NCI-H2227 treated with DMSO at 0.1 percent for 48 hours (cell line): ENCODE measurements at places on chromosomes 2 and 18.

DNA sequence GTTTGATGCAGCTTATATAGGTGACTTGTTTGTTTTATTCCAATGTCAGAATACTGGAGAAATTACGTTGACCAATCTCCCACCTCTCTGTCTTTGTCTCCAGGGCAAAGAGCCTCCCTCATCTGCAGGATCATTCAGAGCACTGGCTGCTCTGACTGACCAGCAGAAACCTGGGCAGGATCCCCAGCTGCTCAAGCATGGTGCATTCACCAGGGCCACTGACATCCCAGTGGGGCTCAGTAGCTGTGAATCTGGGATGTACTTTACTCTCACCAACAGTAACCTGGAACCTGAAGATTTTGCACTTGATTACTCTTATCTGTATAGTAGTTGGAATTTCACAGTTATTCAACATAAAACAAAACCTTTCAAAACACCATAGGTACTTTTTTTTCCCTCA is 235.9 kb downstream of the ANKRD36 start:
- DNase-seq = no peak

DNA sequence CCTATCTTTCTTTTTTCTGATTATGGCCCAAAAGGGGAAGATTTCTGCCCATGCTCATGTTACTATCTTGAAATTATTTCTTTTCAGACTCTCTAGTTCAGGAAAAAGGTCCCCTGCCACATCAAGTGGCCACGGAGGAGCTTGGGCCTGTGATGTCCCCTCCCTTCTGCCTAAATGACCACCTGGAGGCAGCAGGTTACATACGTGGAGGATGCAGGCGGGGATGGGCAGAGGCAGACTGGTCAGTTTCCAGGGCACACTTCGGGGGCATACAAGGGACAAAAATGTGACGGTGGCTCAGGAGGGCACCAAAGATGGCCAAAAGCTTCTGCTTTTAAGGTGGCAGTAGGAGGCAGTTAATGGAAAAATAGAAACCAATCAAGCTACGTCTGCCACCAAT is 30.7 kb upstream of the STEAP3 start:
- DNase-seq = no peak

DNA sequence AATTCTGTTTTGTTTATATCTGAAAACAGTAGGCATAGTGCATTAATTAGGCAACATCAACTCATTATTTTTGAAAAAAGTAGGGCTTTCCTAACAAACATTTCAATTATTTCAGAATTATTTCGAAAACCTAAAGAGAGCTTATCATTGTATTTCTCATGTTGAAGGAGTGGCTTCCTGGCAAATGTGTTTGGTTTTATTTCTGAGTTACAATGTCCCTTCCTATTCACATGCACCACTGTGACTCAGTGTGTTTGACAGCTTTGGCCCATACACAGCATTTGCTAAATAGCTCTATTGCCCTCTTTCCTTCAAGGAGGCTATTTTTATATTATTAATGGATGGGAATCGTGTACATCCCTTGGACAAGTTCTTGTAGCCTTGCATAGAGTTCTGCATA is 205.9 kb downstream of the PTGR3 start:
- no peak for DNase-seq

DNA sequence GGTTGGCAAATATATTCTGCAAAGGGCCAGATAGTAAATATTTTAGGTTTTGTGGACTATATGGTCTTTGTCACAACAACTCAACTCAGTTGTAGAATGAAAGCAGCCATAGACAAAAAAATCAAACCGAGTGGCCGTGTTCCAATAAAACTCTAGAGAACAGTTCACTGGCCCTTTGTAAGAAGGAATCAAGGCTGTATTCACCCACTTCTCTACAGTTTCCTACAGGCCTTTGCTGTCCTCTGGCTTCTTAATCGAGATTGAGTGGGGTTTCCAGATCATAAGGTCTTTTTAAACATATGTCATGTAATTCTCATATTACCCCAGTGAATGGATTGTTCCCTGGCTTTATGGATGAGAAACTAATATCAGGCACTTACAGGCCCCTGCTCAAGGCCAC is 448.9 kb upstream of the ETAA1 start:
- DNase-seq = no peak

GRCh38 chr18:31931163-31931885 is 11.6 kb downstream of the TRAPPC8 start:
- DNase-seq = no peak

GRCh38 chr2:179550214-179550613 is 285.6 kb upstream of the SESTD1 start:
- DNase-seq = no peak

GRCh38 chr2:42978887-42979415 is 186.6 kb upstream of the HAAO start:
- no peak for DNase-seq

GRCh38 chr2:144703852-144704708 is 184.2 kb upstream of the ZEB2 start:
- DNase-seq = no peak

GRCh38 chr2:25548601-25549000 is 124.8 kb downstream of the DTNB start:
- peak; percentile 33 for DNase-seq

- DNase-seq = no peak
Measured at GRCh38 chr2:28209261-28209691, 183.4 kb upstream of the FOSL2 start.

GRCh38 chr2:60336442-60337141 is 216.9 kb downstream of the BCL11A start:
- no peak for DNase-seq

DNA sequence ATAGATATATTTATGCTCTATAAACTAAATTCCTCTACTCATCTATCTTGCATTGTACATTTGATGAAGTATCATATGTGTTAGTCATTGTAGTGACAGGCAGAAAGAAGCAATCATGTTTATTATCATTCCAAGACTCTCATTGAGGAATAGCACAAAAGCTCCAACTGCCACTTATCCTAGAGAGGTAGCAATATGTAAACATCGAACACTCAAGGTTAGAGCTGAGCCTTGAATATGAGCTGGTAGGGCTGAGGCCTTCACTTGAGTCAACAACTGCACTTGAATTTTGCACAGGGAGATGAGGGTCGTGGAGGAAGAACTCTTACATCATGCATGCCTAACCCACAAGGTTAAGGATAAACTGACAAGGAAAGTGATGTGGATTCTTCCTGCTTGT is 900.9 kb downstream of the CPS1 start:
- DNase-seq = peak; percentile 92

- DNase-seq = no peak
Measured at GRCh38 chr2:190318931-190319554, 583 bp downstream of the HIBCH start.

- DNase-seq = no peak
Measured at GRCh38 chr2:28049899-28050298, 159.4 kb downstream of the BABAM2 start.

- no peak for DNase-seq
Measured at GRCh38 chr2:229463841-229464346, 192.8 kb upstream of the PID1 start.

- DNase-seq = peak; percentile 57
Measured at GRCh38 chr2:208984376-208985090, 439.3 kb upstream of the MAP2 start.

- no peak for DNase-seq
Measured at GRCh38 chr2:195929531-195929930, 139.1 kb downstream of the DNAH7 start.

GRCh38 chr2:29747786-29748470 is 173.5 kb downstream of the ALK start:
- DNase-seq = no peak

DNA sequence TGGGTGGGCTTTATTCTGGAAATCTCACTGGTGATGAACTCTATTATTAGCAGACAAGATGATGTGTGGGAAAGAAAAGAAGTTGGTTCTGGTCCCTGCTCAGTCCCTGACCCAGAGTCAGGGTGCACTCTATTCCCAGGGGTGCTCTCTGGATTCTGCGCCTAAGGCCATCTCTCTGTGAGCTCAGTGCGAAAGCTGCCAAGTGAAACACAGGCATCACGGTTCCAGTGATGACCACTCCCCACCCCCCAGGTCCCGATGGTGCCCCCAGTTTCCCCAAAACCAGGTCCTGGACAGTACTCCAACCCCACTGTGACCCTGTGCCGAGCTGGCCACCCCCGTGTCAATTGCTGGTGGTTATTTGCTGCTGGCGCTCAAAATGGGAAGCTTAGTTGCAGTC is 30.1 kb downstream of the RHOB start:
- DNase-seq = no peak

DNA sequence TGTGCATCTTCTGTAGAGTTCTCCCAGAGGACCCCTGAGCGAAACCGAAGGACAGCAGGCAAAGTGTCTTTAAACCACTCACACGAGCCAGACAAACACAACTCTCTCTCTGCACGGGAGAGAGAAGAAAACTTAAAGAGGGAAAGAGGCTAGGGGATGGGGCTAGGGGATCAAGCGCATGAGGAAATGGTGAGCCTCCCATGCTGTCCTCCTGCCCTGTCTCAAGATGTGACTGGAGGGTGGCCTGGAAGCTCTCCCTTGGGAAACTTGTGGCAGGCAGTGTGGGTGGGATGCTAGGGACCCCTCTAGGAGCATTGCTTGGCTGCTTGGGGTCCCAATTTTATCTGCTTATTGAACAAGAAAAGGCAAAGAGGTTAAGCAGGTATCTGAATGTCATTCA is 44.5 kb downstream of the CYP26B1 start:
- no peak for DNase-seq

DNA sequence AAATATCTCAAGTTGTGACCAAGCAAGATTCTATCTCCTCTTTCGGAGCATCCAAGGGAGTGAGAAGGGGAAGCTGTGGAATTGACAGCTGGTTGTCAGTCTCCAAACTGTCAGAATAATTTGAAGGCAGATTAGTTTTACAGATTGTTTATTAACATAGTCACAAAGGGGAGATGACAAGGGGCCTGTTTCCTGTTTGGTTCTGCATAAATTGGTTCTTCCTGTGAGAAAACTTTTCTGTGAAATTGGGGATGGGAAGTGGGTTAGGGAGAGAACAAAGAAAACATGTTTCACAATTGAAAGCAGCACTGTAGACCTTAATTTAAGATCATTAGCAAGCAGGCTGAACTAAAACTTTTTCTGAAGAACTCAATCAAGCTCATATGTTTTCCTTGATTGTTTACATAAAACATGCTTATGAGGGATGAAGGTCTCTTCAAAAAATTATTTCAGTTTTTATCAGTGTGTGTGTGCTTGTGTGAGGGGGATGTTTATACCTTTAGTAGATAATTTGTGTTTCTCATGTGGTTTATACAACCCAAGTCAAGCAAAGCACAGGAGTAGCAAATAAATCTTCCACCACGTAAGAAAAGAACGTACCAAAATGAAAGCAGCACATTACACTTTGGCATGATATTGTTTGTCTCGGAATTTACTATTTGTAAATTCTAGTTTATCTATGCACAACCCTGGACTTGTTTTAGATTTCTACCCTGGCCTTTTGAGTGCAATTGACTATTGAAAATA is 604.9 kb upstream of the CDH2 start:
- DNase-seq = no peak

DNA sequence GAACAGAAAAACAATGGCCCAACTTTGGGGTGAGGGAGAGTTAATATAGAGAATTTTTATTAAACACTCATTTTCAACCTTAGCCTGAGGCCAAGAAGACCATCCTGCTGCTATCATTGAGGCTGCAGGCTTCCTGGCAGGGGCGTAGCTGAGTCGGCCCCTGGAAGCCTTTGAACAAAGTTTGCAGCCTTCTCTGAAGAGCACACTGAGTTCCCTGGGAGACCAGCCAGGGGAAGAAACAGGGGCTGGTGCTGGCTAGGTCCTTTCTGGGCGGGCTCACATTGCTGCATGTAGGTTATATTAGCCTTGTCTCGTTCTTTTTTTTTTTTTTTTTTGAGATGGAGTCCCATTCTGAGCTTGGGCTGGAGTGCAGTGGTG is 126.8 kb upstream of the HS6ST1 start:
- no peak for DNase-seq

GRCh38 chr2:157076526-157077161 is 180.9 kb upstream of the GALNT5 start:
- no peak for DNase-seq

DNA sequence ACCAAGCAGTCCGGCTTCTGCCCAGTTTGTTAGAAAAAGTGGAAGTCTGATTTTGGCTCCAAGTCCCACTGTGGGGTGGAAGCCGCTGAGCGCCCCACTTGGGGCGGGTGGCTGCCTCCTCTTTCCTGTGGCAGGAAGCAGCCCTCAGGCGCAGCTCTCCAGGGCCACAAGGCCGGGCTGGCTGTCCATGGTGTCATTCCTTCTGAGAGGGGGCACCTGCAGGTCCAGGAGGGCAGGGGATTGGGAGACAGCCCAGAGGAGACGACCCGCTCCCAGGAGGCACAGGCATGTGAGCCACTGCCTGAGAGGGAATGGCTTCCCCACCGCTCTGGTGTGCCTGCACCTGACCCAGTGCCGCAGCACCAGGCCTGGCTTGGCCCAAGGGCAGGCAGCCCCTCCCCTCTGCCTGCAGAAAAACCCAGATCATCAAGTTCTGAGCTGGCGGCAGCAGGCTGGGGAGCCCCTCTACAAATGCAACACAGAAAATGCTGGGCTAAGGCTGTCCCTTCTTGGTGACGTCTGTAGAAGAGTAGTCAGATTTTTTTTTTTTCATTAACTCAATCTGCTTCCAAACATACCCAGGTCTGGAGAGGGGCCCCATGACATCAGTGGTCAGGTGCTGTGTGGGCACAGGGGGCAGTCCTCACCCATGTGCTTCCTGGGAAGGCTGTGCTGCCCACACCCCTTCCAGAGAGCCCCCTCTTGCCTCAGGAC is 38.4 kb downstream of the HS6ST1 start:
- no peak for DNase-seq

DNA sequence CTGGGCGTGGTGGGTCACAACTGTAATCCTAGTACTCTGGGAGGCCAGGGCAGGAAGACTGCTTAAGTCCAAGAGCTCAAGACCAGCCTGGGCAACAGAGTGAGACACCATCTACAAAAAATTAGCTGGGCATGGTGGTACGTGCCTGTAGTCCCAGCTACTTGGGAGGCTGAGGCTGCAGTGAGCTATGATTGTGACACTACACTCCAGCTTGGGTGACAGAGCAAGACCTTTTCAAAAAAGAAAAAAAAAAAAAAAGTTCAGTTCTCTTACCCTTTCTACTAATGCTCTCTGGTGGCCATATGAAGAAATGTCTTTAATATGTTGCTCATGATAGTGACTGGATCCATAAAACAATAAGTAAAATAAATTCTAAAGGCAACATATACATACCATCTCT is 14.9 kb downstream of the TYW5 start:
- peak; percentile 60 for DNase-seq

GRCh38 chr2:216181351-216181750 is 72.2 kb downstream of the XRCC5 start:
- no peak for DNase-seq

DNA sequence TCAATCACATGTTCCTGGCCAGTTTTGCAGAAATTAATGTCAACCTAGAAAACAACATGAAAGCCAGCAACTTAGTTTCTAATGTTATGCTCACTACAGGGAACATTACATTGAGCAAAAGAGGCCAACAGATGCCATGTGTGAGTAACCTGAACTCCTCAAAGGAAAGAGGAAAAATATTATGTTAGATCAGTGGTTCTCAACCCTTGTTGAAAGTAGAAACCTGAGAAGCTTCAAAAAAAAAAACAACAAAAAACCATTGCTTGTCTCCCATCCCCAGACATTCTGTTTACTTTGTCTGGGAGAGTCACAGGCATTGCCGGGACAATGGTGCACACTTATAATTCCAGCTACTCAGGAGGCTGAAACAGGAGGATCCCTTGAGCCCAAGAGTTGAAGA is 57.7 kb downstream of the METTL4 start:
- no peak for DNase-seq

- no peak for DNase-seq
Measured at GRCh38 chr2:38407111-38407682, 30.1 kb upstream of the ATL2 start.
